Renal cortical epithelial cell (primary cell): ENCODE measurements at places on chromosomes 5 and 9.

GRCh38 chr5:115544043-115544435 is 536 bp downstream of the FEM1C start:
- DNase-seq = no peak

DNA sequence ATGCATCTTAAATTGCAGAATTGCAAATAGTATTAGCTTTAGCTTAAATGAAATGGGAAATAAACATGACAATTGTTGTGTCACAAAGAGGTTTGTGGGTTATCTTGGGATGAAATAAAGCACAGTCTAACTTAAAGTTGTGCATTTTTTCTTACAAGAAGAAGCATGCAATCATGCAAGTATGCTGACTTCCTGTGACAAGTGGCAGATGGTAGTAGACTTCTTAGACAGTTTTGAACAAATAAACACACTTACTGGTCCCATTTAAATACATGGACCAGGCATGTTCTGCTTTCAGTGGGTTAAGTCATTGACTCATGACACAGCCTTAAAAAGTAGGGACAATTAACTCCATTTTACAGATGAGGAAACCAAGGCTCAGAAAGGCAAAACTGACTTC is 15.9 kb upstream of the C5orf63 start:
- DNase-seq = no peak

DNA sequence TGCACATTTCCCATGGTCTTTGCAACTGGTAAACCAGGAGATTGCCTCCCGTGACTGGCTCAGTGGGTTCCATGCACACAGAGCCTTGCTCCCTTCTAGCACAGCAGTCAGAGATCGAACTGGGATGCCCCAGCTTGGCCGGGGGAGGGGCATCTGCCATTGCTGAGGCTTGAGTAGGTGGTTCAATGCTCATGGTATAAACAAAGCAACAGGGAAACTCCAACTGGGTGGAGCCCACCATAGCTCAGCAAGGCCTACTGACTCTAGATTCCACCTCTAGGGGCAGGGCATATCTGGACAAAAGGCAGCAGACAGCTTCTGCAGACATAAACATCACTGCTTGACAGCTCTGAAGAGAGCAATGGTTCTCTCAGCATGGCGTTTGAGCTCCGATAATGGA is 67.0 kb upstream of the PPP1R2B start:
- no peak for DNase-seq

DNA sequence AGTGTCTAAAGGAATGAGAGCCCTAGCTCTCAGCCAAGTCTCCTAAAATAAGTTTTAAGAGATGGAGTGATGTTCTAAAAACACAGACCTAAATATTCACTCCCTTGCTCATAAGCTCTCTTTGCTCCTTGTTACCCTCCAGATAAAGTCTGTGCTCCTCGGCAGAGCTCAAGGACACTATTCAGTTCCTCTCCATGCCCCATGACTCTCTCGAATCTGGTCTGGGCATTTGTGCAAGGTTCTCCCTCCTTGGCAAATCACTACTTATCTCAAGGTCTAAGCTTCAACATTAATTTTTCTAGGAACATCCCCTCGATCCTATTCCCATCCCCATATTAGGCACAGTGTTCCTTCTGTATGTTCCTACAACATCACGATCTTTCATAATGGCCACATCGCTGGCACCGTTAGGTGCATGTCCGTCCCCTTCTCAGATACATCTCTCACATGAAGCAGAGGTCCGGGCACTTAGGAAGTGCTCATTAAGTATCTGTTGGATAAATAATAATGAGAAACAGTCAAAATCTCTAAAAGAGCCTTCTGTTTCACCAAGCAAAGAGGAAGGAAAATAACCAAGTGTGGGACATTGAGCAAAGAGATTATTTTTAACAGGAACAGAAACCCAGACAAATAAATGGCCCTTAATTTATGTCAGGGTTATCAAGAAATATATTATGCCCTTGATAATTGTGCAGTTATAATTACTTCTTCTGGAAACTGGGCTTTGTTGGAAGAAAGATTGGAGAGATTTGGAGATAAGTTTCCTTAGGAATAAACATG is 85.9 kb upstream of the HTR4 start:
- DNase-seq = no peak

DNA sequence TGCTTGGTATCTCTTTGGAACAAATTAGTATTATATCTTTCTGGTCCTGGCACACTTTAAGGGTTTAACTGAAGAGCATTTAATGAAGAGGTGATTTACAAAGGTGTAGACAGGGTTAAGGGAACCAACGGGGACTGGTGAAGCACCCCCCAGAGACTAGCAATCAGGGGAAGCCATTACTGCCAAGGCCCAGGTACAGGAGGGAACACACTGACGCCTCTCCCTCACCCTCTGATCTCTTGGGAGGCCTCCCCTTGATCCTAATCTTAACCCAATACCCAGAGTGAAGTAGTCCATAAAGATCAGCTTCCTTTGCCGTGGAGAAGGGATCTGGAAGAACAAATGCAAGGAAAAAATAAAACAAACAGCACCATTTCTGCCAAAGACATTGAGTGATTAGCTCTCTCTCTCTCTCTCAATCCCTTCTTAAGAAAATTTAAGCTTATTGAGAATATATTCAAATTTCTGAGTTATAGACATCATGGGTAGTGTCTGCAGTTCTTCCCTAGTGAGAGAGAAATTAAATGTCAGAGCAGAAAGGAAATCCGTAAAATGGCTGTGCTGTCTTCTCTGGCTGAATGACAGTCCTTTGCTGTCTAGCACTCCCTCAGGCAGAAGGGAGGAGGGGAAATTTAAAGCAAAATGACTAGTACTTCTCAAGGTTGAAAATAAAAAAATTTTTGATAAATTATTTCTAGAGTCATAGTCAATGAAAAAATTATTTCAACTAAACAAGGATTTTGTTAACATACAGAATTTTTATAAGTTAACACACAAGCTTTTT is 20.0 kb downstream of the F2R start:
- DNase-seq = no peak

DNA sequence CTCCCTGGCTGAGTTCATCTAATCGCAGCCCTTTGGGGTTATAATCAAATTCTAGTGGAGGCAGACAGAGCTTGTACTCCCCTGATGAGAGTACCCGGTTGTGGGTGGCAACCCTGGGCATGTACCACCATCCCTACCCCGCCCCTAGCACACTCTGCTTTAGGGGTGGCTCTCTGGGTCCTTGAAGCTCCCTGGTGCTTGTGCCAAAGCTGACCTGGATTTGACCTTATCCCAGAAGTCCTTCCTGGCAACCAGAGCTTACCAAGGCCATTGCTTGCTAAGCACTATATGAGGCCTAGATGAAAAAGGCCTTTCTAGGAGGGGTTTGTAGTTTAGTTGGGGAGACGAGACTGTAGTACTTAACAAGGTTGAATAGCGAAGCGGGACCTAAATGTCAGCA is 72.2 kb downstream of the RGS3 start:
- no peak for DNase-seq

- no peak for DNase-seq
Observed at GRCh38 chr5:37255774-37256358, 6.7 kb upstream of the CPLANE1 start.

DNA sequence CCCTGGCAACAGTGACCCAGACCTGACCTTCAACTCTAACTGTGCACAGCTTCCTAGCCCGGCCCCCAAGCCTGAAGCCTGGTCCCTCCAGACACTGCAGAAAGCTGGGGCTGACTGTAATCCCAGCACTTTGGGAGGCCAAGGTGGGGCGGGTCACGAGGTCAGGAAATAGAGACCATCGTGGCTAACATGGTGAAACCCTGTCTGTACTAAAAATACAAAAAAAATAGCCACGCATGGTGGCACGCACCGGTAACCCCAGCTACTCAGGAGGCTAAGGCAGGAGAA is 35.9 kb downstream of the ADAMTS2 start:
- DNase-seq = no peak

- no peak for DNase-seq
Observed at GRCh38 chr9:121770415-121771273, 119.2 kb downstream of the DAB2IP start.

DNA sequence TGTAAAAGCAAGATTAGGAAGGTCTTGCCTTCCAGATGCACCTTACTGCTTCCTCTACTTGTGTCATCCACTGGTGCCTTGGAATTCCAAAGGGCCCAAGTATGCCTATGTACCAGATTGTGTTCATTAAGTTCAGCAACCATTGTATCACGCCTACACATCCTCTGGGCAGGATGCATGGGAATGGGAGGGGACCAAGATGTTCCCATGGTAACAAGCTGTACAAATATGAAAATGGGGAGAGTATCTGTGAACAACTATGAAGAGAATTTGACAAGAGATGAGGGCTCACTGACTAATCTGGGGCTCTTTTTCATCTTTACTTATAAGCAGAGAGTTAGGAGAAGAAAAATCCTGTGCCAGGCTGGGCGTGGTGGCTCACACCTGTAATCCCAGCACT is 137.8 kb upstream of the MAP1B start:
- DNase-seq = no peak

DNA sequence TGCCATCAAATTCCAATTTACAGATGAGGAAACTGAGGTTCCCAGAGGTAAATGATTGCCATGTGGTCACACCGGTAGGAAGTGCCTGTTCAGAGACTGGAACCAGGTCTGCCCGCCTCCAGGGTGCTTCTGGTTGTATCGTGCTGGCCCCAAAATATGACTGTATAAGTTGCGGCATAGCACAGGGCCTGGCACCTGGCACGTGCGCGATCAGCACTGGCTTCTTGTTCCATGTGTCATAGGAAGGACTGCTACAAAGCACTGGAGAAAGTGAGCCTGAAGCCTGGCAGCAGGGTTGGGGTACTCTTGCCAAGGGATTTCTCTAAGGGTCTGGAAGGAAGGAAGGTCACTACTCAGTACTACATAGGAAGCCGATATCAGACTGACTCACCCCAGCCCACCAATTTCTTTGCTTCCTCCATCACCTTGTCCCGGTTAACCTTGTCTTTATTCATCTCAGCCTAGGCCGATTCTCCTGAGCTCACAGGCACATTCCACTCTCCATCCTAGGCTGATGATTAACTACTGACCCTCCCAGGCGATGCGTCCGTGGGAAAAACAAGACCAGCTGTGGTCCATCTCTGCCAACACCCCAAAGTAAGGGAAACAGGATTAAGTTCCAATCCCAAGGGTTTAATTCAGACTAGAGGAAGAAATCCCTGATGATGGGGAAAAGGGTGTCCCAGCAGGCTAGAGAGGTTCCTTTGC is 1.8 kb downstream of the HRH2 start:
- peak; percentile 7 for DNase-seq

GRCh38 chr5:59604111-59604510 is 289.4 kb downstream of the PDE4D start:
- no peak for DNase-seq

GRCh38 chr9:126395439-126396212 is 69.0 kb downstream of the MVB12B start:
- peak; percentile 80 for DNase-seq

GRCh38 chr5:131525805-131526204 is 109.2 kb downstream of the RAPGEF6 start:
- DNase-seq = no peak

DNA sequence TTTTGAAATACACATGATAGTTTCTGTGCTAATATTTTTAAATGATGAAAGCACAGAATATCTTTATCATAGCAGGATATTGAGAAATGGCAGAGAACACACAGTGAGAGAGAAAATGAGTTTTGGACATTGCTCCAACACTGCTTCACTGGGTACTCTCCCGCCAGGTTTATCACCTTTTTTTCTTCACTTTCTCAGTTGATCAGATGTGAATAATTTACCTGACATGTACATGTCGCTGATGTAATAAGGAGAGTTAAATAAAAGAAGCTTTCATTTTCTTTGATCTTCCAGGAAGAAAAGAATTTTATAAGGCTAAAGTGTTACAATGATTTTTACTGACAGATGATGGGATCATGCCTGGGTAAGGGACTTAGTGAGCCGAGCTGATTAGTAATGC is 134.5 kb downstream of the ALDH1A1 start:
- DNase-seq = no peak
